H9 (cell line): ENCODE measurements at places on chromosomes 12 and 14.

DNA sequence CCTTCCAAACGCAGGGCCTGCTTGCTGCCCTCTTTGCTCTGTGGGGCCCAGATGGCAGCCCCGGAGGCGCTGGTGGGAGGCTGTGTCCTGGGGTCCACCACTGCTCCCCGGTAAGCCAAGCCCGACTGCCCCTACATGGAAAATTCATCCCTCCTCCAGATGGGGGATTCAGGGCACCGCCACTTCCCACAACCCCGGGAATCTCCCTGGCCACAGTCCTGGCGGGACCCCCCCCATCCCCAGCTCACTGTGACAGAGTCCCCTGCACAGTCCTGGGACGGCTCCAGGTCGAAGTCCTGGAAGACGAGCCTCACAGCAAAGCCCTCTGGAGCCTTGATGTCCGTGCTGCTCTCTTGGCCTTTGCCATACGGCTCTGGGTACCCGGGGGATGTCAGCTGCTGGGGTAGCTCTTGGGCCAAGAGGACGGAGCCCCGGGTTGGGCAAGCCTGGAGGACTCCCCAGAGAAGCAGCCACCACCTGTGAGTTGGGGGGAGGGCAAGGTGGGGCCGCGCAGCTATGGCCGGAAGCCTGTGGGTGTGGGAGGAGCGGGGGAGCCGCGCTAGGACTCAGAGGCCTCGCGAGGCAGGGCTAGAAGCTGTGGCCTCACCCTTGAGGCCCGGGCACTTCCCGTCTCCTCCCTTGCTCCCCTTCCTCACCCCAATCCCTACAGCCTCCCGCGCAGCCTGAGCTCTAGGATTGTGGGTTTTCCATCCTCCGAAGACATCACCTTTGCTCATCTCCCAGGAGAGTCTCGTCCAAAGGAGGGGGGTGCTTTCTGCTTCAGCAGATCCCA, 815 bp downstream of the C1RL start:
- H3K27me3 ChIP-seq: no peaks in the 10 kb centered on the region
- no peaks in the 10 kb centered on the region for H3K4me1 ChIP-seq
- peak; percentile 87 for DNase-seq
- peaks cover 17% of the 10 kb centered on the region for H3K36me3 ChIP-seq

GRCh38 chr12:101655393-101655792, 42.0 kb upstream of the CHPT1 start:
- H3K4me1 ChIP-seq: no peaks in the 10 kb centered on the region
- no peak overlapping the region for H3K4me3 ChIP-seq
- no peak for DNase-seq
- no peaks in the 10 kb centered on the region for H3K27me3 ChIP-seq
- H3K36me3 ChIP-seq: no peaks in the 10 kb centered on the region

DNA sequence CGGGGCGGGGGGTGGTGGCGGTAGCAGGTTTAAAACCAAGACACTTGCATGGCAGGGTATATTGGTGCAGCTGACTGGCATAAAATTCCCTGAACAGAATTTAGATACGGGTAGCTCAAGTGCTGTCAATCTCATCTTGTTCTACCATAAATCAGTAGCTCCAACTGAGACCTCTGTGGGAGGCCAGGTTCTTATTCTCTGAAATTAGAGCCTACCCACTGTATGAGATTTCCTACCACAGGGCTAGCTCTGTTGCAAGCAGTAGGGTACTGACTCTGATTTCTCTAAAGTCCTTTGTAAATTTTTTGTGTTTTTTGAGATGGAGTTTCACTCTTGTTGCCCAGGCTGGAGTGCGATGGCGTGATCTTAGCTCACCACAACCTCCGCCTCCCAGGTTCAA, 3.3 kb upstream of the RPLP0 start:
- no peak overlapping the region for H3K27ac ChIP-seq
- H3K27me3 ChIP-seq: no peaks in the 10 kb centered on the region
- peaks cover 41% of the 10 kb centered on the region for H3K36me3 ChIP-seq
- no peak for DNase-seq
- no peaks in the 10 kb centered on the region for H3K4me1 ChIP-seq
- no peak overlapping the region for H3K4me3 ChIP-seq

DNA sequence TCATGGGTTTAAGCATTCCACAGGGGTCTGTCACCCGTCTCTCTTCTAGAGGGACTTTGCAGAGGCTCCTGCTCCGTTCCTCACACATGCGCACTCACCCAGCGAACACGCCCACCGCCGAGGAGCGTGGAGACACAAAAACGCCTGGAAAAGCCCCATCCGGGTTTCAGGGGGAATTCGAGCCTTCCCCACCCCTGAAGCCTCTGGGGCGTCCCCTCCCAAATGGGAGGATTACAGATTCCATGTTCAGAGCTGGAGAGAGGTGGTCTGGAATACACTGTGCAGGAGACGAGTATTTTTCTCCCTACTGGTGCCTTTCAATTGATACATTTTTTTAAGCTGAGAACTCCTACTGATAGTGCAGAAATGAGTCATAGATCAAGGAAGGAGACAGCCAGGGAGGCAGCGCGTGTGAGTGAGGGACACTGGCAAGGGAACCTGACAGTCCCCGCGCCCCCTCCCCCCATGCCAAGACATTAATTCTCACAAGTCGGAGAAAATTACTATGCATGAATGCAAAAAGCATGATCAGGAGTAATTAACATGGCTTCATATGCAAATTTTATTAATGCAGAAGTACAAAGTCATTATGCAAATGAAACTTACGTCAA, 36.9 kb downstream of the BCL11B start:
- no peaks in the 10 kb centered on the region for H3K36me3 ChIP-seq
- H3K4me1 ChIP-seq: peaks cover 2% of the 10 kb centered on the region; the same call in 1 of the 2 replicates
- peak overlapping the region; percentile 70 for H3K4me3 ChIP-seq
- peak; percentile 92 for DNase-seq
- H3K27me3 ChIP-seq: no peaks in the 10 kb centered on the region

- DNase-seq: no peak
- H3K4me1 ChIP-seq: no peaks in the 10 kb centered on the region
- H3K27ac ChIP-seq: no peak overlapping the region
- H3K36me3 ChIP-seq: peaks cover 6% of the 10 kb centered on the region; the same call in 2 of the 3 replicates
Measured at GRCh38 chr14:33499687-33500086, 451.2 kb downstream of the EGLN3 start.

- no peaks in the 10 kb centered on the region for H3K36me3 ChIP-seq
- no peak for DNase-seq
- H3K27me3 ChIP-seq: no peaks in the 10 kb centered on the region
- no peak overlapping the region for H3K27ac ChIP-seq
Measured at GRCh38 chr14:34180434-34180833, 229.6 kb upstream of the EGLN3 start.

GRCh38 chr14:102590667-102591099, 1.8 kb upstream of the RCOR1 start:
- H3K27ac ChIP-seq: no peak overlapping the region
- DNase-seq: peak; percentile 83
- H3K4me1 ChIP-seq: peaks cover 5% of the 10 kb centered on the region
- peak overlapping the region; percentile 91 for H3K4me3 ChIP-seq
